ENCODE measurements at places on chromosomes 3 and 15.
A peak's percentile ranks its signal among the peaks of the same experiment; 100 is the strongest.

GRCh38 chr3:140463355-140463754 is 214.5 kb upstream of the TRIM42 start:
- DNase-seq, result no peak

DNA sequence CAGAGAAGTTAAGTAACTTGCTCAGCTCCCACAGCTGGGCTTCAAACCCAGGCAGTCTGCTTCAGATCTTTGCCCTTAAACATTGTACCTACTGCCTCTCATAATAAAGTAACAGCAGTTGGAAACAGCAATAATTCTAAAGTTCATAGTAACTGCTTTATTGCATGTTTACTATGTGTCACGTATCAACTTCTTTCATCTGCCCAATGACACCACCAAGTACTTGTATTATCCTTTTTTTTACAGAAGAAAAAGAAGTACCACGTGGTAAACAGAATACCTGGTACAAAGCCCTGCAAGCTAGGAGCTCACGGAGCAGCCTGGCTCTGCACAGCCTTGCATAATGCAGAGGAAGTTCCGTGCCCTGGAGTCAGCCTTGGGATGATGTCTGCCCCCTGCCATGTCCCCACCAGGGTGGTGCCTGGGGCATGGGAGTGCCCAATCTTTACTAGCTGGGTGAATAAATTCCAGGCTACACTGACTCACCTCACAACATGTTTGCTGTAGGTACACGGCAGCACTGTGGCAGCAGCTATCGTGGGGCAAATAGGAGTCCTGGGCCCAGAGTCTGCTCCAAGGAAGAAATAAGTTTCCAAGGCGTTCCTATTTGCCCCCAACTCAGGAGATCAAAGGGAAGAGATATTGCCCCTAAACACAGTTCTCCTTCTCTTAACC is 77.2 kb downstream of the LDHAL6B start:
- DNase-seq, result peak; percentile 99

GRCh38 chr15:37837276-37837675 is 97.2 kb upstream of the TMCO5A start:
- DNase-seq, result no peak

- DNase-seq, result no peak
Observed at GRCh38 chr15:29681946-29682345, 140.3 kb downstream of the TJP1 start.

DNA sequence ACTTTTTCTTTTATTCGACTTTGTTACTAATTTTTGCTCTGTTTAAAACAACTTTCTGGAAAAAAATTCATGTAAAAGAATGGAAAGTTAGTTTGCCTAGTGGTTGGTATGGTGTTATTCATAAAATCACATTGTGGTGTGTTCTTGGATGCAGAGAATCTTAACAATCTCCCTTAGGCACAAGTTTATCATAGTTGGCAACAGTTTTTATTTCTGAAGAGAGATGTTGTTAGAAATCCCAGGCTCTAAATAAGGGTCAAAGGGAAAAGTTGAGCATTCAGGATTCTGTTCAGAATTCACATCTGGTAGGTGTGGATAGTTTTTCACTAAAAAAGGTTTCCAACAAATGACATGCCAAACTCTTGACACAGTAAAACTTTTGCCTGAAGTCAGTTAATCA is 6.4 kb downstream of the DUT start:
- no peak for DNase-seq

- DNase-seq, result no peak
Observed at GRCh38 chr15:48085591-48085930, 35.2 kb upstream of the SLC24A5 start.

Data from RWPE1 (cell line).